ENCODE measurements at places on chromosomes 2 and 18. TPM values are rescaled to one million over a fixed set of nuclear protein-coding genes. Genes with fewer than 3 reads are reported as not detected.

GRCh38 chr2:240338274-240338673 lies 97.2 kb upstream of the GPC1 start:
- DNase-seq = no peak

DNA sequence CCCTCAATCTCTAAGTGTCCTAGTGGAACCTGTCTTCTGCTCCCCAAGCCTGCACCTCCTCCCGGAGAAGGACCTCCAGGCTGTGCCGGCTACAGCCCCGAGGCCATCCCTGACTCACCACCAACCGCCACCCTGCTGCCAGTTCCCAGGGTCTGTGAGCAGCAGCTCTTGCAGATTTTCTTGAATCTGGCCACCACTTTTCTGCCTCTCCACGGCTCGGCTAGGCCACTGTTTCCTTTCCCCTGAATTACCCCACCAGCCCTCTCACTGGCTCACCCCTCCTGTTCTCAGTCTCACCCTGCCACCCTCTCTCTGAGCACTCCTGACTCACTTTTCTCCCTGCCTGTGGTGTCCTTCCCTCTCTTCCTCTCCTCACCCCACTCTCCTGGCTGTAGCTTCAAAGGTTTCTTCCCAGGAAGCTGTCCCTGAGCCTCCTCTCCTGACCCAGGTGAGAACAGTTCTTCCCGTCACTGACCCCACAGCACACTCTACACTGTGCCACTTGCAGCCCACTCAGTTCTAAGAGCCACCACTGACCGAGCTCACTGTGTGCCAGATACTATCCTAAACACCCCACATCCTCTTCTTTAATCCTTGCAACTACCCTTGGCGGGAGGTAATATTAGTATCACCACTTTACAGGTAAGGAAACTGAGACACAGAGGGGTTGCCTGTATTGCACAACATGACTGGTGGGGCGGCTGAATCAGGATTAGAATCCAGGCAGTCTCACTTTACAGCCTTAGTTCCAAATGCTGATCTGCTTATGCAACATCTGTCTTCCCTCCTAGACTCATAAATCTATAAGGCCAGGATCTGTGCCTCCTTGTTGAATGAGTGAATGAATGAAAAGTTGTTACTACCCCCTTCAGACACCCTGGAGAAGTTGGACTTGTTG lies 111.6 kb downstream of the SMAD7 start:
- DNase-seq = no peak

- DNase-seq = no peak
Observed at GRCh38 chr2:209401788-209402187, 22.1 kb upstream of the MAP2 start.

The XRCC5 gene
- polyA plus RNA-seq = 248 TPM

The RESP18 gene
- not detected for polyA plus RNA-seq

The CD8B gene
- polyA plus RNA-seq = 0.83 TPM
